ENCODE measurements at places on chromosomes 3 and 15.
A peak's percentile ranks its signal among the peaks of the same experiment; 100 is the strongest.

DNA sequence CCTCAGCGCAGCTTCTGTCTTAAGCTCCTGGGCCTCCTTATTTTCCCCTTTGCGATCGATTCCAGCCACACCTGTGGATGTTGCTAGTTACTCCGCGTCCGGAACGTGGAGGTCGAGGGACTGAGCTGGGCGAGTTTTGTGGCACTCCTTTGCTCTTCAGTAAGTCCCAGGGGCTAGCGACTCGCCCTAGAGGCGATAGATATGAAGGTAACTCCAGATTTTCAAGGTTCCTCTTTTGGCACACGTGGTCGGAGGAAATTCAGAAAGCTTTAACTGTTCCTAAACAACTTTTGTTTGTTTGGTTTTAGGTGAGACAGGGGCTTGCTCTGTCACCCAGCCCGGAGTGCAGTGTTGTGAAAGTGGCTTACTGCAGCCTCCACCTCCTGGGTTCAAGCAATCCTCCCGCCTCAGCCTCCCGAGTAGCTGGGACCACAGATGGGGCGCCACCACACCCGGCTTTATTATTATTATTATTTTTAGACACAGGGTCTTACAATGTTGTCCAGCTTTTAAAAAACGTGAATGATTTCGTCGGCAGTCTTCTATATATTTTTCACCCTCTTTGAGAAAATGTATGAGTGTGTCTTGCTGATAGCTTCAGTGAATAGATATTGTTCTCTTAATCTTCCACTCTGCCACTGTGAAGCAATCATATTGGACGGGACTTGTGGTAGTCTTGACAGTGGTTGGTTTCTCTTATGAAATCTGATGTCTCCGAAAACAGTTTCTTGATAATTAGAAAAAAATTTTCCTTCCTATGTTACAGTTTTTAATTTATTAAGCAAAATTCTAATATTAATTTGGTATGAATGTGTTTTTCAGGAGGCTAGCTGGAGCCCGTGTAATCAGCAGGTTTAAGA, 785 bp downstream of the MFSD1 start:
- no peak for DNase-seq

GRCh38 chr3:119301662-119302061, 7.5 kb downstream of the ARHGAP31 start:
- no peak for DNase-seq

GRCh38 chr3:43959498-43960447, 269.0 kb downstream of the ABHD5 start:
- DNase-seq: no peak

GRCh38 chr3:125025642-125026041, 30.2 kb downstream of the HEG1 start:
- no peak for DNase-seq

GRCh38 chr3:66419036-66419435, 81.8 kb downstream of the LRIG1 start:
- no peak for DNase-seq

DNA sequence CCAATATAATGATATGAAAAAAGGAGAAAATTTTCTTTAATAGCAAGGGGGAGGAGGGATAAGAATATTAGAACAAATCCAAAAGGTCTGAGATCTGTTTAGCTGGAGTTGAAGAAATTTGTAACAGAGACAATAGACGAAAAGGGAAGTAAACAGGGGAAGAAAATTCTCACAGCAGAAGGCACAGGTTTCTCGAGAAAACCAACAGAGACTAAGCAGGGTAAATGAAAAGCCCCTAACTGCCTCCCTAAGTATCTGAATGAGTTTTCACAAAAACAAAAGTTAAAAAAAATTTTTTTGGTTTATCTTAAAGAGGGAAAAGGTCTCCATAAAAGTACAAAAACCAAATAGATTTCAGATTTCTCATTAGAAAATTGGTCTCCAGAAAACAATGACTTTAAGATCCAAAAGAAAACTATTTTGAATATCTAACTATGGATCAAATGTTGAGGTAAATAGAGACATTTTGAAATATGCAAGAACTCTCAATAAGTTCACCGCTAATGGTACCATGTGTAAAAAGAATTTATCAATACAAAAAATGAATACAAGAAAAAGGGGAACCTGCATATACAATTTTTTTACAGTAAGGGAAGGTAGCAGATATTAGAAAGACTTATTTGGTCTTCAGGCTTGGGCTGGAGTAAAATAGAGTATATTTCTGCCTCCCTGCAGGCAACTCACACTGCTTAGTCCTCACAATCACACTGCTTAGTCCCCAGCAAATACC, 23.9 kb upstream of the NEK10 start:
- no peak for DNase-seq

- DNase-seq: no peak
Measured at GRCh38 chr3:76438971-76439370, 600.9 kb upstream of the ROBO2 start.

- DNase-seq: no peak
Measured at GRCh38 chr15:33722005-33722672, 246.2 kb upstream of the CHRM5 start.

- no peak for DNase-seq
Measured at GRCh38 chr3:123102826-123103225, 36.0 kb downstream of the PDIA5 start.

DNA sequence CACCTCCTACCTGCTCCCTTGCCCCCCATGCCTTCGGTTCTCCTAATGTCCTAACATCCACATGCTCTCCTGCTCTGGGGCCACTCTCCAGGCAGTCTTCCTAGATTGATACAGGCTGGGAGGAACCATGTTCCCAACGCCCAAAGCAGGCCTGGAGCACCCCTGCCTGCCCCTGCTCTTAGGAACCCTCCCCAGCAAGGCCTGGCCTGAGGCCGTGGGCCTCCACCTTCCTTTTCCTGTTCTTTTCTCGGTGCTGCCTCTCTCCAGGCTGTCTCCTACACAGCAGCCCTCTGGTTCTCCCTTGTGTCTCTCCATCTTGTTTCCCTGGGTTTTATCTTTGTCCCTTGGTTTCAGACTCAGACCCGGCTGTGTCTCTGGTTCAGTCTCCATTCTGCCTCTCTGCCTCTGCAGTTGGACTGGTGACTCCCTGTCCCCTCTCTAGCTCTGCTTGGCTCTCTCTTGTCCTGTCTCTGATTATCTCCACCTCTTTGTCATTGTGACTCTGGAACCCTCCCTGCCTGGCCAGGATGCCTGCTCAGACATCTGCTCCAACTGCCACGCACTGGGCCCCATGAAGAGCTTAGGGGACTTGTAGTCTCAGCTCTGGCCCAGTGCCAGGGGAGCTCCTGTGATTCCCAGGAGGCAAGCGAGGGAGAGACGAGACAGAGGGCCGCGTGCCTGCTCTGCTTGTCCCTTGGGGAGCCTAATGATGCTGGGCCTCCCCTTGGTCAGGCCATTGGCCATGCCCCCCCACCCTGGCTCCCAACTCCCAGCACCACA, 26.0 kb upstream of the RPL29 start:
- peak; percentile 75 for DNase-seq

DNA sequence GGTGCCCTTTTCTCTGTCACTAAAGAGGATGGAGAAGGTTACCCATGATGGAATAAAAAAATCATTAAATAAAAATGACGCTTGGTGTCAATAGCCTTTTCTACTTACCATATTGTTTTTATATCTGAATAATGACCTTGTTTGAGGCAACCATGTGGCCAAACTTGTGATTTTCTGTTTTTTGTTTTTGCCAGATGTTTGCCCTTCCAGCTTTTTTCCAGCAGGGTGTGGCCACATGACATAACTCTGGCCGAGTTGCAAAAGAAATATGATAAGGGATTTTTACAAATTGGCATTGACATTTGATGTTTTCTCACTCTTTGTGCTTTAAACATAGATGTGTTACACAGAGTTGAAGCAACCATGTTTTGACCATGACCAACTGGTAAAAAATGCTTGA, 39.7 kb upstream of the EPHA3 start:
- DNase-seq: no peak

Data from A673 (cell line).